PC-9 (cell line): ENCODE measurements at places on chromosomes 1 and 21. TPM values are rescaled to one million over a fixed set of nuclear protein-coding genes. Genes with fewer than 3 reads are reported as not detected.

DNA sequence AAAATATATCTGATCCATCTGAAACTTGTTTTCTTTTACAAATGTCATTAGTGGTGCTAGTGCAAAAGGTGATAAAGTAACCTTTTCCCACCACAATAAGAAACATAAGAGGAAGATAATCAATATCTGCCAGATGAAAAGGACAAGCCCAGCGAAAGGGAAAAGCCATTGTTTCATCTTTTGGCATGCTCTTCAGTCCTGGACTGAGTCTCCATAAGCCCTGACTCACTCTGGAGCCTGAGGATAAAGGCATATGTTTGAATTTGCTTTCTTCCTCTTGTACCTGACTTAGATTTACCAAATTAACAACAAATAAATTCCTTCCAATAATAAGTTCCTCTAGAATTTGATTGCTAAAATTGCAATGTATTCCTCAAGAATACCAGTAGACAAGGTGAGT lies 13.6 kb downstream of the DNAJC11 start:
- no peaks in the 10 kb centered on the region for H3K27me3 ChIP-seq
- H3K36me3 ChIP-seq = no peaks in the 10 kb centered on the region
- DNase-seq = no peak
- H3K4me1 ChIP-seq = no peaks in the 10 kb centered on the region

- H3K4me1 ChIP-seq = peaks cover 5% of the 10 kb centered on the region; the same call in 1 of the 2 replicates
- DNase-seq = no peak
- H3K36me3 ChIP-seq = no peaks in the 10 kb centered on the region
- H3K27ac ChIP-seq = no peak overlapping the region
- H3K27me3 ChIP-seq = no peaks in the 10 kb centered on the region
Measured at GRCh38 chr1:173112129-173112528, 61.4 kb upstream of the TNFSF18 start.

GRCh38 chr1:24909388-24909898 lies 20.6 kb downstream of the RUNX3 start:
- no peak overlapping the region for H3K4me3 ChIP-seq
- H3K4me1 ChIP-seq = no peaks in the 10 kb centered on the region
- H3K27me3 ChIP-seq = no peaks in the 10 kb centered on the region
- no peaks in the 10 kb centered on the region for H3K36me3 ChIP-seq
- DNase-seq = no peak

DNA sequence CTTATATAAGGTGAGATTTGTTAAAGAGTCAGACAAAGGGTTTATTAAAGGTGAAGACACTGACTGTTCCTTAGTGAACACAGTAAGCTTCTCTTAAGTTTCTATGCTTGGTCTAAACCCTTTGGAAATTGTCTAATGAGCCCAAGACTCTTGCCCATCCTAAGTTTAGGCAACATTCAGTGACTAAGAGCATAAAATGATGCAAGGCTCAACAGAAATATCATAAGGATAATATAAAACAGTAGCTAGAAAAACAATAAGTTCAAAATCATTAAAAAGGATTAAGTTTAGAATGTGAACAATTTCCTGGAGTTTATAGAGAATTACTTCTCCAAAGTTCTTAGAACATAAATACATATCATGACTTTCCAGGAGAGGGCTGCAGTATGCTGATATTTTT lies 108.9 kb upstream of the PDC start:
- H3K4me3 ChIP-seq = no peak overlapping the region
- H3K27ac ChIP-seq = no peak overlapping the region
- no peaks in the 10 kb centered on the region for H3K4me1 ChIP-seq
- H3K27me3 ChIP-seq = no peaks in the 10 kb centered on the region

DNA sequence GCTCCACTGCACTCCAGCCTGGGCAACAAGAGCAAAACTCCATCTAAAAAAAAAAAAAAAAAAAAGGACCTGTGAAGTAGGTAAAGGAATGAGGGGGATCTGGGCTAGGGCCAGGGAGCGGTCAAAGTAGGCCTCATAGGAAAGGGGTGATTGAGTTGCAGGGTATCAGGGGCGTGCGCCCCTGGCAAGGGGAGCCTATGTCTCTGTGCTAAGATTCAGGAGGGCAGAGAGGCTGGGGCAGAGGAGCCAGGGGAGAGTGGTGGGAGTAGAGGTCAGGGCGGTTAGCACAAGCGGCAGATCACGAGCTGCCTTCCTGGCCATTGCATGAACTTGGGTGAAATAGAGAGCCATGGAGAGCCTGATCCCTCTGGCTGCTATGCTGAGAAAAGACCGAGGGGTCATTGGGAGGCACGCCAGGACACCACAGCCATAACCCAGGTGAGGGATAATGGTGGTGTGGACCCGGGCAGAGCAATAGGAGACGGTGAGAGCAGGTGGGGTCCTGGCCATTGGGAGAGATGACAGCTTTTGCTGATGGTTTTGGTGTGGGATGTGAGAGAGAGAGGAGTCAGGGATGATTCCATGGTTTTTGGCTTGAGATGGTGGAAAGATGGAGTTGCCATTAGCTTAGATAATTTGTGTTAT lies 30.6 kb upstream of the CSF1 start:
- no peaks in the 10 kb centered on the region for H3K36me3 ChIP-seq
- no peak overlapping the region for H3K27ac ChIP-seq
- no peak overlapping the region for H3K4me3 ChIP-seq
- peaks cover 28% of the 10 kb centered on the region for H3K4me1 ChIP-seq
- peak; percentile 5 for DNase-seq

UTS2 gene
- 12.8 and 23.8 TPM in 2 replicates for total RNA-seq

DNA sequence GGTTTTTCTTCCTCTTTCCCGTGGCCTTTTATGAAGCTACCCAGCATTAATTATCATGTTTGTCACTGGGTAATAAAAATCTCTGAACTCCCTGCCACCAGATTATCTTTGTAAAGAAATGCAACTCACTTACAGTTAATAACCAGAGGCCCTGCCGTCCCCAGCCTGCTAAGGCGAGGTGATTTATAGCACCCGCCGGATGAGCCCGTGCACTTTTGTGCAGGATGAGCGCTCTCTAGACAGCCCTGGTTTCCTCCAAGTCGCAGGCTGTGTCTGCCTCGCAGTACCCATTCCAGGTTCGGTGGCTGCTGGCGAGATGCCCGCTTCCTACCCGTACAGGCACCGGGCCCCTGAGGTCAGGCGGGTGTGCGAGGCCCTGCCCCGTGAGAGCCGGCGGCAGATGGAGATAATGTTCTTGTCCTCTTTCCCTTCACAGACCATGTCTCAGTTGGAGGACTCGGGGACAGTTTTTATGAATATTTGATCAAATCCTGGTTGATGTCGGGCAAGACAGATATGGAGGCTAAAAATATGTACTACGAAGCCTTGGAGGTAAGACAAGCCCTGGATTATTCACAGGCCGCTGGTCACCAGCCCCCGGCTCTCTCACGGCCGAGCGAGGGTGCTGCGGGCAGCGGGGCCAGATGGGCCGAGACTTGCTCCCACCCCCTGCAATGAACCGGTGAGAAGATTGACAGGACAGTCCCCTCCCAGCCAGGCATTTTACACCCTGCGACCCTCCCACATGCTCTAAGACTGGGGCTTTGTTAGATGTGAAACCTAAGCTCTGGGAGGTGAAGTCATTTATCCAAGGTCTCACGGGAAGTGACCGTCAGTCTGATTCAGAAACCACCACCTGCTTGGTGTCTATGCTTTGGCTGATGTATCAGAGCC lies 28.5 kb upstream of the SELENON start:
- no peak overlapping the region for H3K27ac ChIP-seq
- peaks cover 25% of the 10 kb centered on the region for H3K4me1 ChIP-seq
- H3K36me3 ChIP-seq = no peaks in the 10 kb centered on the region
- H3K27me3 ChIP-seq = no peaks in the 10 kb centered on the region
- no peak for DNase-seq
- H3K4me3 ChIP-seq = no peak overlapping the region

PBXIP1 gene
- total RNA-seq = 36.3 and 40.2 TPM in 2 replicates

GRCh38 chr1:27349784-27350662 lies 8.2 kb downstream of the SYTL1 start:
- no peaks in the 10 kb centered on the region for H3K36me3 ChIP-seq
- no peak for DNase-seq
- H3K27ac ChIP-seq = no peak overlapping the region
- no peak overlapping the region for H3K4me3 ChIP-seq
- no peaks in the 10 kb centered on the region for H3K27me3 ChIP-seq

GRCh38 chr21:39066829-39067780 lies 116.1 kb downstream of the PSMG1 start:
- H3K27ac ChIP-seq = no peak overlapping the region
- DNase-seq = no peak
- no peaks in the 10 kb centered on the region for H3K27me3 ChIP-seq
- no peak overlapping the region for H3K4me3 ChIP-seq

GRCh38 chr1:102872097-102872496 lies 236.2 kb downstream of the COL11A1 start:
- no peak overlapping the region for H3K4me3 ChIP-seq
- H3K27me3 ChIP-seq = no peaks in the 10 kb centered on the region
- H3K36me3 ChIP-seq = no peaks in the 10 kb centered on the region
- no peak for DNase-seq
- H3K4me1 ChIP-seq = no peaks in the 10 kb centered on the region; the same call in 1 of the 2 replicates
- H3K27ac ChIP-seq = no peak overlapping the region

GJA9 gene
- total RNA-seq = 0.48 and 1.1 TPM in 2 replicates
